Foreskin fibroblast (primary cell): ENCODE measurements at places on chromosomes 12 and 14.

GRCh38 chr12:11897923-11898322 is 172.8 kb upstream of the BCL2L14 start:
- no peak for DNase-seq

GRCh38 chr12:116881877-116882507 is 751 bp upstream of the HRK start:
- DNase-seq, result no peak

- DNase-seq, result no peak
Measured at GRCh38 chr12:56571121-56571520, 49.5 kb downstream of the RBMS2 start.

DNA sequence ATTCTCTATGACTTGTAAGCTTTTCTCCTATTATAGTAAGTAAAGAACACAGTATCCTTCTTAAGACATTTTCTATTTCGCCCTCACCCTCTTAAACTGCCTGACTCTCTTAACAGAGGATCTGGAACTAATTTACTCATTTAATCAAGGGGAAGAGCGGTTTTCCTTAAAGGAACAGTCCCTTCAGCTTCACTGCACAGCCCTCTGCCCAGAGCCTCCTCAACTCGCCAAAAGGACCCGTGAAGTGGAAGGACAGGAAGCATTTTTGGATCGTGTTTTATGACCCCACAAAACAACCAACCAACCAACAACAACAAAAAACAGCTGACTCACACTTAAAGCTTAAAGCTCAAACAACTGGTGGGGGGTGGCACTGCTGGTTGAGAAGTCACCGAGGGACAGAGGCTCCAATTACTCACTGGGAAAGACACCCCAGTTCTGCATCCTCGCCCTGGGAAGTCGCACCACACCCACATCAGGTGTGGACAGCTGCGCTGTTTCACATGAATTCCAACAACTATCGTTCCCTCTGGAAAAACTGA is 35.7 kb downstream of the NID2 start:
- DNase-seq, result peak; percentile 78

DNA sequence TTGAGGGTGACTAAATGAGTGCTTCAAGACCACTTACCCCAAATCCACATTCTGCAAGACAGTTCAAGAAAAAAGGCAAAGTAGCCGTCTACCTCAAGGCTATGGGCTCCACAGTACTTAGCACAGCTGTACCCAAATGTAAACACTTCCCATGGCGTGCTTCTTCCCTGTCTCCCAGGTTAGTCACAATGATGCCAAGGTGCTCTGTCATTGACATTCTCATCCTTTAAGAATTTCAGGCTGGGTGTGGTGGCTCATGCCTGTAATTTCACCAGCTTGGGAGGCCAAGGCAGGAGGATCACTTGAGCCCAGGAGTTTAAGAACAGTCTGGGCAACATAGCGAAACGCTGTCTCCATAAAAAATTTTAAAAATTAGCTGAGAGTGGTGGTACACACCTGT is 51.2 kb upstream of the CERS5 start:
- peak; percentile 38 for DNase-seq

- peak; percentile 90 for DNase-seq
Measured at GRCh38 chr12:1517007-1517406, 77.4 kb downstream of the FBXL14 start.

- peak; percentile 93 for DNase-seq
Measured at GRCh38 chr12:112419297-112420133, 768 bp downstream of the PTPN11 start.

GRCh38 chr12:124519746-124520145 is 47.7 kb downstream of the NCOR2 start:
- no peak for DNase-seq

DNA sequence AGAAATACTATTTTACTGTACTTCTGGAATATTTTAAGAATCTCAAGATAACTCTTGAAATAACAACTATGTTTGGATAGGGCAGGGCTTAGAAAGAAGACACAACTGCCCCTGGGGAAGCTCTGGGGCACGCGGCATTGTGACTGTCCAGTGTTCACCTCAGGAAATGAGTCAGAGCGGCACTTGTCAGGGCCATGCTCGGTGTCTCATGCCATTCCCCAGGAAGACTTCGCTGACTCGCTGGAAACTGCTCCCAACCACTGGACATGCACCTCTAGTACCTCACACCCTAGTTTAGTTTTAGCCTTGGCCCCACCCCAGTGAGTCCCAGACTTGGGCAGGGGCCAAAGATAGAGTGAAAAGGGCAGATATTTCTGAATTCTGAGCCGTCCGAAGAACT is 192.0 kb downstream of the TTC7B start:
- DNase-seq, result peak; percentile 50

- DNase-seq, result no peak
Measured at GRCh38 chr12:3560295-3560620, 69.3 kb downstream of the PRMT8 start.

- DNase-seq, result no peak
Measured at GRCh38 chr14:60485057-60485597, 736 bp downstream of the C14orf39 start.

GRCh38 chr14:55950135-55950534 is 168.1 kb upstream of the PELI2 start:
- DNase-seq, result no peak
